Iris pigment epithelial cell (primary cell): ENCODE measurements at places on chromosomes 7 and 10.

DNA sequence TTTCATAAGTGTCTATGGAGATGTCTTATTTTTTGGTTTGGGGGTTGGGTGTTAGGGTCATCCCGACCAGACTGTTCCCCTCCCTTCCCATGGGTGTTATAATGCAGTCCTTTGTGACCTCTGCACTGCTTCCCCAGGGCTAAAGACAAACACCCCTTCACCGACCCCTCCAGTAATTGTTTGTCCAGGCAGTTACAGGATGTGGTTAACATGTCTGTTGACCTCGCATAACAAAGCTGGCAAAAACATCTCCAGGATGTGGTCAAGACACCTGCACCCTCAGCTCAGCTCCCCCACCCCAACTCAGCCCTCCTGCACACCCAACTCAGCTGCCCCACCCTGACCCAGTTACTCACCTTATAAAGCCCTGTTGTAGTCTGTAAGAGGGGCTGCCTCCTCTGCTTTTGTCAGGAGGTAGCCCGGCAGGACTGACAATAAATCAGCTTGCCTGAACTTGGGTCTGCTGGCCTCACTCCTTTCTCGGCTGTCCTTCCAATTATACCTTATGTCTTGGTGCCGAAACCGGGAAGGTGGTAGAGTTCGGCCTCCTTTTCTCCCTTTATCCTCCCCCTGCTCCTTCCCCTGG, 102.2 kb downstream of the ZNF92 start:
- peak; percentile 69 for DNase-seq

GRCh38 chr7:21916629-21917028, 29.1 kb downstream of the CDCA7L start:
- no peak for DNase-seq

GRCh38 chr7:76048668-76048988, 722 bp downstream of the MDH2 start:
- no peak for DNase-seq

DNA sequence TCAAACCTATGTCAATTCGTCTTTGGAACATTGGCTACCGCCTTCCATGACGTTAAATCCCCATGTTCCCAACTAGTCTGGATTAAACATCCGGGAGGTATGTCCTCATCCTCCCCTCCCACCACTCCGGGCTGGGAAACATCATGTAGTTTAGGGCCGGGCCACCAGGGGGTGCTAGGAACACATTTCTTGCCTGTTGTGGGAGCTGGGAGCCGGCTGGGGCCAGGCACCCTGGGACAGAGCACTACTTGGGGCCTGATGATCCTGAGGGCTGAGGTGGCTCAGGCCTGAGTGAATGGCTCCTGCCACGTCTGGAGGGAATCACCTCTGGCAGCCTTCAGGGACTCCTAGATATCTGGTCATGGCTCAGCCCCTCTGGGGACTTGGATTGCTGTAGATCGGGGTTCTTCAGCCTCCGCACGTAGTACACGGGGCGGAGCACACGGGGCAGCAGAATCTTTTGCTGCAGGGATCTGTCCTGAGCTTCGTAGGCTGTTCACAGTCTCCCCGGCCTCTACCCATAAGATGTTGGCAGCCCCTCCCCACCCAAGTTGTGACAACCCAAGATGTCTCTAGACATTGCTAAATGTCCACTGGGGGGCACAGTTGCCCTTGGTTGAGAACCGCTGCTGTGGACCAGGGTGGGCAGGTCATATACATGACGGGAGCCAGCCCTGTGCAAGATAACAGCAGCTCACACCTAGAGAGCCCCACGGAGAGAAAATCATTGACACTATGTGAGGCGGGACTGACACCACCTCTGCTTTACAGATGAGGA, 141.2 kb upstream of the ZNF716 start:
- DNase-seq, result no peak

- DNase-seq, result no peak
These were observed 4.2 kb downstream of the AHR start for GRCh38 chr7:17302575-17303142.

DNA sequence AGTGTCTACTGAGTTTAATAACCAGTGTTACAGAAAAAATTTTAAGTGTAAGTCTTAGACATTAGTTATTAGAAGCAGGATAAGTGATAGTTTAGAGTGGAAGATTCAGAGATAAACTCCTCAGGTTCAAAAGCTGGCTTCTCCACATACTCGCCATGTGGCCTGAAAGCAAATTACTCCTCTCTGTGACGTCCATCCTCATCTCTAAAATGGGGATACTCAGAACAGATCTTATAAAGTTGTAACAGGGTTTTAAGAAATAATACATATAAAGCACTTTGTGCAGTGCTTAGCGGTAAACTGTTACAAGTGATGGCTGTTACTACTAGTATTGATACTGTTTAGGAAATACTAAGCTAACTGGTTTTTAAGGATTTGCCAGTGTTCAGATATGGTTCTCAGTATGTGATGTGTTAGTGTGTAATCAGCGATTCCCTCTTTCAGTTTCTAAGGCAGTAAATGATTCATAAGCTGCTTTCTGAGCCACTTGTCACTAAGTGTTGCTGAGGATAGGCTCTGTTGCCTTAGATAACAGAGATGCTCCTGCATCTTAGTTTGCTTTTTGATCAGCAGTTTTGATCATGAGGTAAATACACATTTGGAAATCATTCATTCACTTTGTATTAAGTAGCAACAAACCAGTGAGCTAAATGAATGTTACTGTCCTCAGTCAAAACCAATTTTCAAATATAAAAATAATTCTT, 58.7 kb downstream of the CYP51A1 start:
- peak; percentile 7 for DNase-seq

GRCh38 chr10:78755063-78755701, 313.6 kb upstream of the ZMIZ1 start:
- DNase-seq, result no peak

GRCh38 chr7:117640465-117640864, 160.6 kb downstream of the CFTR start:
- DNase-seq, result no peak

DNA sequence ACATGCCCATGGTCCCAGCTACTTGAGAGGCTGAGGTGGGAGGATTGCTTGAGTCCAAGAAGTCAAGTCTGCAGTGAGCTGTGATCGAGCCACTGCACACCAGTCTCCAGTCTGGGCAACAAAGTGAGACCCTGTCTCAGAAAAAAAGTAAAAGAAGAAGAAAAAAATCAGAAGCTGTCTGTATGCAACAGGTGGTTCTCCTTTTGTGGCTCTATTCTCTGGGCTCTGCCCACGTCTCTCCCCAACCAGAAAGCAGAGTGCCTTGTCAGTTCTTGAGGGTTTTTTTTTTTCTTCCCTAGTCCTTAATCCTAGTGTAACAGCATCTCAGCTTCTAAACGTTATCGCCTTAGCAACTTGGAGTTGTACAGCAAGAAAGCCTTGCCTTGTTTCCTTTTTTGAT, 89.5 kb downstream of the PRKCQ start:
- DNase-seq, result no peak

- peak; percentile 21 for DNase-seq
These were observed 41.2 kb downstream of the TNRC18 start for GRCh38 chr7:5382281-5382892.

- DNase-seq, result peak; percentile 12
These were observed 15.8 kb downstream of the GTPBP4 start for GRCh38 chr10:1003884-1004670.

GRCh38 chr10:114166043-114166442, 8.0 kb downstream of the CCDC186 start:
- DNase-seq, result no peak

DNA sequence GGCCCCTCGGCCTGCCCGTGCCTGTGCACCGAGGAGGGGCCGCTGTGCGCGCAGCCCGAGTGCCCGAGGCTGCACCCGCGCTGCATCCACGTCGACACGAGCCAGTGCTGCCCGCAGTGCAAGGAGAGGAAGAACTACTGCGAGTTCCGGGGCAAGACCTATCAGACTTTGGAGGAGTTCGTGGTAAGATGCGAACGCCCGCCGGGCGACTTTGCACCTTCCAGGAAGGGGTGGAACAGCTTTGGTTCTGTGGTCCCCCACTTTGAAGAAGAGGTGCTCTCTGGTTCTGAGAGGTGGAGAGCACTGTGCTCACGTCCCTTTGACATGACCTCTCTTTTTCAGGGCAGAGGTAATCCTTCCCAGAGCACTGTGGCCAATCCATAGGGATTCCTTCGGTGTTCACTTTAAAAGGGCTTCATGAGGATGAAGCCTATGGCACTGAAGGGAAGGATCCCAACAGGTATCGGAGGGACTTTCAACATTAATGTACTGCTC, 2.6 kb downstream of the VWC2 start:
- no peak for DNase-seq

DNA sequence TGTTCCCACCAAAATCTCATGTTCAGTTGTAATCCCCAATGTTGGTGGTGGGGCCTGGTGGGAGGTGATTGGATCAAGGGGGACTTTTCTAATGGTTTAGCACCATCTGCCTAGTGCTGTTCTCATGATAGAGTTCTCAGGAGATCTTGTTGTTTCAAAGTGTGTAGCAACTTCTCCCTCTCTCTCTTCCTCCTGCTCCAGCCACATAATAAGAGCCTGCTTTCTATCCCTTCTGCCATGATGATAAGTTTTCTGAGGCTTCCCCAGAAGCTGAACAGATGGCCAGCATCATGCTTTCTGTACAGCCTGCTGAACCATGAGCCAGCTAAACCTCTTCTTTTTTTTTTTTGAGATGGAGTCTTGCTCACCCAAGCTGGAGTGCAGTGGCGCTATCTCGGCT, 910.6 kb downstream of the KCNMA1 start:
- DNase-seq, result no peak

DNA sequence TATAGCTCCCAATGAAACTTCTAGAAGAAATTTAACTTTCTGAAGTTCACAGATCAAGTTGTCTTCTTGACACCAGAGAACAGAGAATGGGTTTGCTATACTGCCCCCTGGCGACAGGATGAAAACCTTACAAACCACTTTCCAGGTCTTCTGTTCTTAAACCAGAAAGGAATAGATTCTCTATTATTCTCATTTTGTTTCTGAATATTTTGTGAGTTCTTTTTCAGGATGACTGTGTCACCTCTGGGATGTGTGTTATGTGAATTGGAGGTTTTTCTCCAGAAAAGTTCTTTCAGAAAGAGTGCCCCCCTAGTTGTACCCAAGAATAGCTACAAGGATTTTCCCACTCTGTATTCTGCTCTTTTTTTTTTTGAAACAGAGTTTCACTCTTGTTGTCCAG, 6.3 kb downstream of the IFT22 start:
- peak; percentile 71 for DNase-seq

DNA sequence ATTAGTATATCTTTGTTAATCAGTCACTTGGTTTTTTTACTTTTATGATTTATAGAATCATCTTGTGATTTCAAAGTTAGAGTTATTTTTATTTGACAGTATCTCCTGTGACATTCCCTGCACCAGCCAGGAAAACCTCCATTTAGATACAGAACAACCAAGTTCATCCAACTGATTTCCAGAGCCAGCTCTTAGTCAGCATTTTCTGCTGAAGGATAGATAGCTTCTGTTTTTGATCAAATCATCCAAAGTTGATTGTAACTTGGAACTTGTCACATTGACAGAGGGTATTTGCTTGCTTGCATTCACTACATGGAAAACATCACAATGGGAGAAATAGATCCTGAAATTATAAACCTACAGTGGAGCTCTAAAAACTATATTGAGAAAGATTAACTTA, 122.6 kb downstream of the PON1 start:
- no peak for DNase-seq

- DNase-seq, result peak; percentile 86
These were observed 44.0 kb downstream of the CALD1 start for GRCh38 chr7:134823400-134823799.

DNA sequence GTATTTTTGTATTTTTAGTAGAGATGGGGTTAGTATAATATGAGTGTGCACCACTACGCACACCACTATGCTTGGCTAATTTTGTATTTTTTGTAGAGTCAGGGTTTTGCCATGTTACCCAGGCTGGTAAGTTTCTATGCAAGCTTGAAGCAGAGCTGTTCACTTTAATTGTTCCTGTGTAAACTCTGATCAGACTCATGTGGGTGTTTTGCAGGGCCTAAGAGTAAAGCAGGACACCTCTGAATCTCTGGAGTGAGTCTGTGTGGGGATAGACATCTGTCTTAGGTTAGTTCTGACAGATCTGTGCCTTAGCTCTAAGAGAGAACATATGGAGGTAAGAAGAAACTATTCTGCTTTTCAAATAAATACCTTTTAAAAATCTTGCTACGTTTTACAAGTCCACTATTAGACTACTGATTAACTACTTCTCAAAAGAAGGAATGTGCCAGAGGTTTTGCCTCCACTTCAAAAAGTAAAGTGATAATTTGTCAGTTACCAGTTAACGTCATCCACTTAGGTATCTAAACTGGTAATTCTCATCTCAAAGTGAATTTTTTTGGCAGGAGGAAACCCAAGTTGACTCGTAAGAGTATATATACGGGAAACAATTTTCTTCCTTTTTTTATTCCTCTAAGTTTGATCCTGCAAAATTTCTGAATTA, 1.1 kb downstream of the COL17A1 start:
- DNase-seq, result no peak

DNA sequence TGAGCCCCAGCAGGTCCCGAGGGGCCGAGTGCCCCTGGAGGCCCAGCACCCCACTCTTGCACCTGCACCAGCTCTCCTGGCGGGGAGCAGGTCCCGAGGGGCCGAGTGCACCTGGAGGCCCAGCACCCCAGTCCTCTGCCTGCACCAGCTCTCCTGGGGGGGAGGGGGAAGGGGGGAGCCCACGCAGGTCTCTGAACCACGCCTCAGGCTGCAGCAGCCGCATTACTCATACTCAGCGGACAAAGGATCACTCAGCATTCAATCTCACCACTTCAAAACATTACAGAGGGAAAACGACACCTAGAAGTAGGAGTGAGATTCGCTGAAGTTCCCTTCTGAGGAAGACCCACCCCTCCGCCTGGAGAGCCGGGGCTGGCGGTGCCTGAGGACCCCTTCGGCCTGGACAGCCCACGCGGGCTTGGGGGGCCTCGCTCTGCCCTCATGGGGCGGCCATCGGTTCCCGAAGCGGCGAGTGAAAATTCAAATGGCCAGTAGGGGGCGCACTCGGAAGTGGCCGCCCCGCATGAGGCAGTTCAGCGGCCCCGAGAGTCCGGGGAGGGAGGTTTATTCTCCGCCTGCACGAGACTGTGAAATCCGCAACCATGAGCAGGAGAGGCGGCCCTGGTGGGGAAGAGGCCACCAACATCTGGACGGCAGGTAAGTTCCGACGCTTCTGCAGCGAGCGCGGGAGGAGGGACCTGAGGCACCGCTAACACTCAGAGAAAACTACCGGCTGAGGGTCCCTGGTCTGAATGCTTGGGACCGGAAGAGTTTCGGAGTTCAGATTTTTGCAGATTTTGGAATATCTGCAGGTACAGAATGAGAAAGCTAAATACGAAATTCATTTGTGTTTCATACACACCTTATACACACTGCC, 1.1 kb upstream of the GPER1 start:
- DNase-seq, result peak; percentile 59

DNA sequence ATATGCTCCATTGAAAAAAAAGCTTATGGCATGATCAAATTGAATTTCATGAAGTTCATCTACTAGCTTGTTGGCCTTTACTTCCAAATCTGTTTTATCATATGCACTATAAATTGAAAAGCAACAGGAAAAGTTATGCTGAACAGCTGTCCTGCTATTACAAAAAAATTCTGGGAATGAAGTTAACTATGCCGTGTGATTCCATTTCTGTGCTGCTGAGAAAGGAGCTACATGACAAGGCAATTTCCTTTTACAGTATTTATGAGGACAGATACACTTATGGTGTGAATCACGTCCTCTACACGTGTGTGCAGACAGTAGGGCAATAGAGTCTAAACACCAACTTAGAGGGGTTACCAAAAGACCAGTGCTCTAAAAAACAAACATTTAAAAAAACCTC, 426.5 kb upstream of the AKR1E2 start:
- peak; percentile 11 for DNase-seq
